ENCODE measurements at places on chromosomes 1 and 21.

DNA sequence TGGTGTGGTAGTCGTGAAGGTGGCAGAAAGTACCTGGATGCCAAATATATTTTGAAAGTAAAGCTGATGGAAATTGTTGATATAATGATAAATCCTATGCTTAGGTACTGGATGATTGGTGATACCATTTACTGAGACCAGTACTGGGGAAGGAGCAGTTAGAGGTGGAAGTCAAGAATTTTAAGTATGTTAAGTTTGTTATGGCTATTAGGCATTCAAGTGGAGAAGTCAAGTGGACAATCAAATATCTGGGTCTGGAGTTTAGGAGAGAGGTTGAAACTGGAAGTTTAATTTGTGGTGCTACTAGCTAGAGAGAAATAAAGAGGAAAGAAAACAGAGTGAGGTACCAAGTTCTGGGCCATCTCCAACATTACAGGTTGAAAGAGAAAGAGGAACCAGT is 89.1 kb downstream of the ATF6 start:
- no peak for DNase-seq

DNA sequence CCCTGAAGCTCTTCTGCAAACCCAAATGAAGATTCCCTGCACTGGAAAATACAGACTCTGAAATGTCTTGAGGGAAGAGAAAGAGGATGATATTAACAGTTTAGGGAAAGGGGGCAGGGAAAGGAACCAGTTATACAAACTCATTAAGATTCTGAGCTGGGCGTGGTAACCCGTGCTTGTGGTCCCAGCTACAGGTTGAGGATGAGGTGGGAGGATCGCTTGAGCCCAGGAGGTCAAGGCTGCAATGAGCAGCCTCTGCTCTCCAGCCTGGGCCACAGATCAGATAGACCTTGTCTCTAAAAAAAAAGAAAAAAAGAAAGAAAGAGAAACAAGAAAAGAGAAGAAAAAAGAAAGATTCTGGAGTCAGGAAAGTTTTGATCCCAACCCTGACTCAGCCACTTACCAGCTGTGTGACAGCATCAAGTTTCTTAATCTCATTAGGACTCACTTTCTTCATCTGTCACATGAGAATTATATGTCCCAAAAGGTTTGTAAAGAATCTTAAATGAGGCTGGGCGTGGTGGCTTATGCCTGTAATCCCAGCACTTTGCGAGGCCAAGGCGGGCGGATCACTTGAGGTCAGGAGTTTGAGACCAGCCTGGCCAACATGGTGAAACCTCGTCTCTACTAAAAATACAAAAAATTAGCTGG is 53.9 kb downstream of the OPTC start:
- DNase-seq = no peak

- no peak for DNase-seq
These were observed 58.9 kb downstream of the PTPN14 start for GRCh38 chr1:214492401-214493075.

DNA sequence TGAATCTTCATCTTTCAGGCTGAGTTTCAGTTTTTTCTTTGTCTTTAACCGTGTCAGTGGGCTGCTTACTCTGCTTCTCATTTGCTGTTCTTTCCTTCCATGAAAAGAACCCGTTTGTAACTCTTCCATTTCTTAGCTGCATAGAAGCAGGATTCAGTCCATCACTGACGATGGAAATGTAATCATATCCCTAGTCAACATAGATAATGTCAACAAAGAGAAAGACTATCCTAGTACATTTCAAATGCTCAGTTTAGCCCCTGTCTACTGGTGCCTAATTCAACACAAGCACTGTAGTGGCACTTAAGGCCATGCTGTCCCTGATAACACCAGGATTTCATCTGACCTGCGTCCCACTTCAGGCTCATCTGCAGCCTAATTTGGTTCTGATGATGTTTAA is 376 bp downstream of the GBP1 start:
- DNase-seq = no peak

DNA sequence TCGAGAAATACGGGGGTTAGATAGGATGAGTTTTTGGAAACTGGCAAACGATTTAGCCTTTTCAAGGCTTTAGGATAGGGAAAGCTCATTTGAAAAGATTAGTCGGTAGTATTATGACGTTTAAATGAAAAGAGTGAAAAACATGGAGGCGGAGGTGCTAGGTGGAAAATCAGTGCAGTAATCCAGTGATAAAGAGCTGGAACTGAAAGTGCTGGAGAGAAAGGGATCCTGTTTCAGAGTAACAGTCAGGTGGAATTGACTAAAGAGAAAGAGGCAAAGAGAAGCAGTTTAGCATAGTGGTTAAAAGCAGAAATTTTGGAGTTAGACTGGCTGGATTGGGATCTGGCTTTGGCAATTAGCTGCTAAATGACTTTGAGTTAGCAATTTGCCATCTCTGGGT is 945 bp downstream of the WDR3 start:
- no peak for DNase-seq

DNA sequence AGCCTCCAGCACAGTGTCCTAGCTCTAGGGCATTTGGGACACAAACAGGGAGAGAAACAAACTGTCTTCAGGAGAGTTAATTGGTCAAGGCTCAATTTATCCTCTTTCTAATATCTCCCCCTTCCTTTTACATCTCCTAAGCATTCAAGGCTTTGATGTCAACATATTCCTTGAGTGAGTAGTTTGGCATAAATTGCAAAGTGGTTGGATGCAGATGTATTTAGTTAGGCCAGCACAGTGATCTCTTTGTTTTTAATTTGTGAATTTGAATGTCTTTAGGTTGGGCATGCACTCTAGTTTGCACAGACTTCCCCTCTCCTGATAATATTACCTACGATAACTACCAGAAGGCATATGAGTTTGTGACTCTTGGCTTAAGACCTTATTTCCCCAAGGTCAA is 12.5 kb upstream of the OLFML2B start:
- no peak for DNase-seq

GRCh38 chr1:32754317-32755097 is 51.9 kb upstream of the SYNC start:
- peak; percentile 23 for DNase-seq

DNA sequence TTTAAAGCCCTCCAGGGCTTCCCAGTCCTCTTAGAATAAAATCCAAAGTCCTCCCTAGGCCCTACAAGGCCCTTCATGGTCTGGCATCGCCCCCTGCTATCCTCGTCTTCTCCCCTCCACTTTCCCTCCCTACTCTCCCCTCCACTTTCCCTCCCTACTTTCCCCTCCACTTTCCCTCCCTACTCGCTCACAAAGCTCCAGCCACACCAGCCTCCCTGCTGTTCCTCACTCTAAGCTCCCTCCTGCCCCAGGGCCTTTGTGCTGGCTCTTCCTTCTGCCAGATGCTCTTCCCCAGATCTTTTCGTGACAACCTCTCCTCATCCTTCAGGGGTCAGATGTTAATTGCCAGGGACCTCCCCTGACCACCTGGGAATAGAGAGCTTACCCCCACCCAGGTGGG is 12.8 kb downstream of the ARHGEF19 start:
- DNase-seq = no peak

GRCh38 chr21:39149882-39150281 is 33.4 kb downstream of the PSMG1 start:
- DNase-seq = no peak

GRCh38 chr1:203673550-203674411 is 47.1 kb downstream of the ATP2B4 start:
- DNase-seq = no peak

- DNase-seq = no peak
These were observed 1.8 kb downstream of the RGL1 start for GRCh38 chr1:183806675-183807074.

DNA sequence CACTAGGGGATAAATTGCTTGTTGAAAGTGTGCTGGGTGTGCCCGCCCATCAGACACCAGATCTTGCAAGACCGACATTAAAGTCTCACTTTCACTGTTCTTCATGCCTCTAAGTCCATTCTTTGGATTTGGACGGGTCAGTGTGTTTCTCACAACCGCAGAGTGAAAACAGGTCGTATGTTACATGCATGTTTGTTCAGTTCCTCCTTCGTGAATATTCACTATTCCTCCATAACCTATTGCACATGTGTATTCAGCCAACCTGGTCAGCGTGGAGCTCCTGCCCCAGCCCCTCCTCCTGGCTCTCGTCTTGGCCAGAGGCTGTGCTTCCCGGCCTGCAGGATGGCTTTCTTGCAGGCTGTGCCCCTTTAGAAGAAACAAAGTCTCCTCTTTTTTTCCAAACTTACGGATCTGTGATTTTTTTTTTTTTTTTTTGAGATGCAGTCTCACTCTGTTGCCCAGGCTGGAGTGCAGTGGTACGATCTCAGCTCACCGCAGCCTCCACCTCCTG is 2.2 kb upstream of the KRTAP10-6 start:
- no peak for DNase-seq

DNA sequence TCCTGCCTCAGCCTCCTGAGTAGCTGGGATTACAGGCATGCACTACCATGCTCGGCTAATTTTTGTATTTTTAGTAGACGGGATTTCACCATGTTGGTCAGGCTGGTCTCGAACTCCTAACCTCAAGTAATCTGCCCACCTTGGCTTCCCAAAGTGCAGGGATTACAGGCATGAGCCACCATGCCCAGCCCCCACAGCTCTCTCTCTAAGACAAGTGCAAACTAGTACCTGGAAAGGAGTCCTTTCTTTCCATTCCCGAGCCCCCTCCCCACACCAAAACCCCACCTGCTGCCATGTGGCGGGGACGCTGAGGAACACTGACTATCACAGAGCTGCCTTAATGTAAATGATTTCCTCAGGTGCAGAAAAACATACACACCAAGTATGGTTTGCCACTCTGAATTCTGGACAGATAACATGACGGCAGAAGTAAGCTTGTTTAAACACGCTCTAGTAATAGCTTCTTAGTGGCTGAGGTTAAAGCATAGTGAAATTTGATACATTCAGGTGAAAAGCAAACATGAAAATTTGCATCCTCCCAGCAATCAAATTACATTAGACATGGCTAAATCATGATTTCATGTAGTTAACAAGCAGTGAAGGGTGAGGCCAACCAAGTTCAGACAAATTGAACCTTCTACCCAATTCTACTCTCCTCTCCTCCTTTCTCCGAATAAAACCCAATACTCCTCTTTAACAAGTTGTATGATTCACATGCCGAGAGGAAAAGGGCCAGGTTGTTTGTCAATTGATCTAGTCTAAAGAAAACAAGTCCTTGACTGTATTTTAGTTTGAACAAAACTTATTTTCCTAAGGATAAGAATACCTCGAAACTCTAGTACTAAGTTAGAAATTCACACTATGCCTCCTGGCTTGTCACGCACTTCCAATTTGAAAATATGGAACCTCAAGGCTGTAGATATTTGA is 19.8 kb downstream of the ERRFI1 start:
- DNase-seq = peak; percentile 87

GRCh38 chr1:182376936-182377574 is 14.5 kb downstream of the GLUL start:
- no peak for DNase-seq

- DNase-seq = no peak
These were observed 45.3 kb upstream of the SLC5A9 start for GRCh38 chr1:48177257-48177656.

- DNase-seq = no peak
These were observed 132.4 kb upstream of the LMO4 start for GRCh38 chr1:87196110-87196827.

GRCh38 chr1:159775716-159776115 is 5.0 kb upstream of the DUSP23 start:
- no peak for DNase-seq

DNA sequence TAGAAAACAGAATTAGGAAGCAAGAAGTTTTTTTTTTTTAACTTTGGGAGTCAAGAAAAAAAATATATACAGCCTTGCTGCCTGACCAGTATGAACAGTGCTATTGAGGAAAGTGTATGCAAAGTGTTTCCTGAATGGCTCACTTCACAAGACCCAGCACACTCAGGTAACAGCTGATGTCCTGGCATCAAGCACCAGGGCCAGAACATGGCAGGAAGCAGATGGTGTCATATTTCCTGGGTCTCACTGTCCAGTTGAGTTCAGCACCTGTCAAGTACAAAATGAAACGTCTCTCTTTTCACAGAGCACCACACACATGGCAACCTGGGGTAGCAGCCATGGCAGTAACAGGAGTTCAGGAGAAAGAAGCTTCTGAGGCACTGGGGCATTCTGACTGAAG is 372.3 kb downstream of the TTLL7 start:
- no peak for DNase-seq

Measured in NCI-H1105 (cell line).